GM13977 (cell line): ENCODE measurements at places on chromosomes 5 and 9.

GRCh38 chr5:66322786-66323528, 178.9 kb downstream of the SREK1 start:
- DNase-seq = no peak

GRCh38 chr9:133727277-133727875, 10.8 kb downstream of the SARDH start:
- DNase-seq = no peak

GRCh38 chr5:133523961-133524586, 88.3 kb downstream of the FSTL4 start:
- DNase-seq = no peak

GRCh38 chr5:180160789-180161188, 48.2 kb downstream of the RASGEF1C start:
- no peak for DNase-seq

- DNase-seq = no peak
These were observed 126.4 kb downstream of the GAPVD1 start for GRCh38 chr9:125387861-125388524.

DNA sequence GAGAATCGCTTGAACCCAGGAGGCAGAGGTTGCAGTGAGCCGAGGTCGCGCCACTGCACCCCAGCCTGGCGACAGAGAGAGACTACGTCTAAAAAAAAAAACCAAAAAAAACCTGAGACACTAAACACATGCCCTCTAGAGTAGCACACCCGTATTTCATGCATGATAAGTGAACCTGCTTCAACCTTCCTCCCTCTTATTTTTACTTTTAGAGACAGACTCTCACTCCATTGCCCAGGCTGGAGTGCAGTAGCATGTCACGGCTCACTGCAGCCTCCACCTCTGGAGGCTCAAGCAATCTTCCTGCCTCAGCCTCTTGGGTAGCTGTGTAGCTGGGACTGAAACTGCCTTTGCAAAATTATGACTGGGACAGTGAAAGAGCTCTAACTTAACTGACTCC, 17.6 kb upstream of the NANS start:
- no peak for DNase-seq

GRCh38 chr5:95350631-95351030, 40.5 kb upstream of the FAM81B start:
- no peak for DNase-seq

DNA sequence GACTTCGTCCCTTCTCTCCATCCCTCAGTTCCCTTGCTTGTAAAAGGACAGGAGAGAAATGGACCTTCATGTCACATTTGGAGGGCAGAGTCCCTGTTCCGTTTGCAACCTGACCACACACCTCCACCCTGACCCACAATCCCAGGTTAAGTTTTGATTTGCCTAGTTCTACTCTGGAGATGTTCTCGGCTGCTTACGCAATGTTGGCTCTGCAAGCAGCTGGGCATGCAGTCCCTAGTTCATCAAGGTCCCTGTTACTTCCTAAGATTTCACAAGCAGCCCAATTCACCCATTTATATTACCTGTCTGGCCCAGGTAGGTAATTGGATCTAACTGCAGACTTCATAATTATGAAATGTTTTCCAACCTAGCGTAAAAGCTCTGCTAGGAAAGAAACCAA, 28.8 kb downstream of the SLIT3 start:
- DNase-seq = no peak

DNA sequence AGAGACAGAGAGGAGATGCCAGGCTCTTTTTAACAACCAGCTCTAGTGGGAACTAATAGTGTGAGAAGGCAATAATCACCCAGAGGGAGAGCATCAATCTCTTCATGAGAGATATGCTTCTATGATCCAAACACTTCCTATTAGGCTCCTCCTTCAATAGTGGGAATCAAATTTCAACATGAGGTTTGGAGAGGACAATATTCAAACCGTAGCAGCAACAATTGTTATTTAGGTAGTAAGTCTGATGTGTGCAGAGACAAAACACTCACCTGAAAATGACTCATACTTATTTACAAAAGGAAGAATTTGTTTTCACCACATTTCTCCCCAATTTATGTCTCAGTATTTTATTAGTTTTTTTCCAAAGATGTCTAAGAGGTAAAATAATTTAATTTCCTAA, 144.3 kb downstream of the ST8SIA4 start:
- no peak for DNase-seq

- no peak for DNase-seq
These were observed 209.1 kb downstream of the MAPKAP1 start for GRCh38 chr9:125497906-125498305.

- DNase-seq = no peak
These were observed 54.0 kb upstream of the TNC start for GRCh38 chr9:115171921-115172388.

DNA sequence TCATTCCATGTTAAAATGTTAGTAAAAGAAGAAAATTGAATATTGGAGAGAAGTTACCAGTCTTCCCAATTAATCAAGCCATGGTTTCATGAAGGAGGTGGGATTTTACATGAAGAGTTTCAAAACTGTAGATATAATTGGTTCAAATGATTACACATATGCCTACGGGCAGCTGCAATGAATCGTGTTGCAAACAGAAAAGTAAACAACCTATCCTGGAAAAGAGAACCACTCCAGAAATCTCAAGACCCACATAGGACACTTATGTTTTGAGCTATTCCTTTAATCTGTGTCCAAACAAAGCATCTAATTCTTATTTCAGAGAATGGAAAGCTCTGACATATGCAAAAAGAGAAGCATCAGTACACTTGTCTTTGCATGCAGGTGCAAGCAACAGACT, 340.2 kb downstream of the NDUFS4 start:
- DNase-seq = no peak

DNA sequence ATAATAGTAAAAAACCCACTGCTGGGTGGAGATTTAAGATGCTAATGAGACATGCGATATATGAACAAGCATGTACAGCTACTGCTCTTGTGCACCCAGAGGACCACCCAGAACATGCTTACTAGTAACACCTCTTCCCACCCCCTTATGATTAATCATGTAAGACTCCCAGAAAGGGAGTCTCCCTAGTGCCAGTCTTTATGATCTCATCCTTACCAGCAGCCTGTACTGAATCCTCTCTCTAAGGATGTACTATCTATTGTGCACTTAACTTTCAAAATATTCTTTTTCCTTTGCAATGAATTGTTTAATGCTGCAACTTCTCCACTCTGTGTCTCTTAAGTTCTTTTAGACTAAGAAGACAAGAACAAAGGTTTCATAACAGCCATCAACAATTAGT, 9.1 kb upstream of the MAT2B start:
- DNase-seq = no peak

DNA sequence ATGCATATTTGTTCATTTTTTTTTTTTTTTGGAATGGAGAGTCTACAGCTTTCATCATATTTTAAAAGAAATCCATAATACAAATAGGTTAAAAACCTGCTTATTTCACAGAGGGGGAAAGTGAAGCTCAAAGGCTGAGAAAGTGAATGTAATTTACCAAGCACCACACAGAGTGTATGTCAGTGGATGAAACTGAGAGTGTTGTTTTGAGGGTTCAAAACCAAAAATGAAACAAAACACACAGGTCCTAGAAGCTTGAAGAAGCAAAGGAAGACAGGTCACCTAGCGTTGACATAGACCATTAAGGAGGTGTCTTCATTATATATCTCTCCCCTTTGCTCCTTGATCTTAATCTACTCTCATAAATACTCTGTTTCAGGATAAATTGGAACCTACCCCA, 7.5 kb downstream of the NMUR2 start:
- DNase-seq = peak; percentile 17

DNA sequence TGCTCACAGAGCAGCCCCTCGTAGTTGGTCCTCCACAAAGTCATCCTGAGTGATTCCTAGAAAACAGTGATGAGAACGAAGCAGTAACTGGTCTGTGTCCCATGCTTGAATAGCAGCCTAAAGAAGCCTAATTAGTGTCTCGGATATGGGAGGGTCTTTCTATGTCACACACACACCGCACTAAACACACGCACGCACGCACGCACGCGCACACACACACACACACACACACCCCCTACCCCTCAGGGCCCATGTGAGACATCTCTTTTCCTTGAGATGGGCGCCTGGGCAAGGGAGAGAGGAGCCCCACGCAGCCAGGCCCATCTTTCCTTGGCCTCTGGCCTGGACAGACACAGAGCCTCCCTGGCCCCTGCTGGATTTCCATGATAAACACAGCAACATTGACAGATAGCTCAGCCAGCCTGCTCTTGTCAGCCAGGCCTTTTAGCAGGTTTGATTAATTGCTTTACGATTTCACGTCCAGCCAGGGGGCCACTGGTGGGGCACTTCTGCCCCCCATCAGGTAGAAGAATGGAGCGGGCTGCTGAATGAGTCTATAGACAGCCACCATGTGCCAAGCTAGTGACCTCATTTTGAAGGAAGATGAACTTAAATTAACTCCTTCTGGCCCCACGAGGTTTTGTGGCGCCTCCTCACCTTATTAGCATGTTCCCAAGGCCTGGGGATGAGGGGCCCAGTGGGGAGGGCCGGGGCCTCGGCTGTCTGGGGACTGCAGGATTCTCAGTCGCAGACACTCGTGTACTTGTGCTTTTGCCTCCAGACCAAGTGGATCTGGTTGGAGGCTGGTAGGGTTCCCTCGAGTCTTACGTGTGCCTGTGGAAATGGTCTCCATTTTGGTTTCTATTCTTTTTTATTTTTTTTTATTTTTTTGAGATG, 36.2 kb upstream of the PRDM12 start:
- no peak for DNase-seq

DNA sequence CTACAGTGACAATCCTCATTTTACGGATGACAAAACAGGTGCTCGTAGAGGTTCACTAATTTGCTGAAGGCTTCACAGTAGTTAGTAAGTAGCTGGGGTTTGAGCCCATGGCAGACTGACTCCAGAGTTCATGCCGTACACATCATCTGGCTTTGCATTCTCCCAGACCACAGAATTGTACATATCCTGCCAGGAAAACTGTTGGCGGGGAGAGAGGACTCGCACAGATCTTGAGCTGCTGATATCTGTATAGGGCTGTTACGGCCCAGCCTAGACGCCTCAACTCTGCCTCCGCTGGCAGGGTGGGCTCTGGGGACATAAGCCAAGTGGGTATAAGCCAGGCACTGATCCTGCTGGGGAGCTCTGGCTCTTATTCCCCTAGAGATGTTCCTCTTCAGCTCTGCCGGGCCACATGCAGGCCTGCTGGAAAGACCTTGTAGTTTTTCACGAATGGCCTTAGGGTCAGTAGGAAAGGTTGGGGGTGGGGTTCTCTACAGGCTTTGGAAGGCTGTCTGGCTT, 16.3 kb downstream of the LARP1 start:
- no peak for DNase-seq

DNA sequence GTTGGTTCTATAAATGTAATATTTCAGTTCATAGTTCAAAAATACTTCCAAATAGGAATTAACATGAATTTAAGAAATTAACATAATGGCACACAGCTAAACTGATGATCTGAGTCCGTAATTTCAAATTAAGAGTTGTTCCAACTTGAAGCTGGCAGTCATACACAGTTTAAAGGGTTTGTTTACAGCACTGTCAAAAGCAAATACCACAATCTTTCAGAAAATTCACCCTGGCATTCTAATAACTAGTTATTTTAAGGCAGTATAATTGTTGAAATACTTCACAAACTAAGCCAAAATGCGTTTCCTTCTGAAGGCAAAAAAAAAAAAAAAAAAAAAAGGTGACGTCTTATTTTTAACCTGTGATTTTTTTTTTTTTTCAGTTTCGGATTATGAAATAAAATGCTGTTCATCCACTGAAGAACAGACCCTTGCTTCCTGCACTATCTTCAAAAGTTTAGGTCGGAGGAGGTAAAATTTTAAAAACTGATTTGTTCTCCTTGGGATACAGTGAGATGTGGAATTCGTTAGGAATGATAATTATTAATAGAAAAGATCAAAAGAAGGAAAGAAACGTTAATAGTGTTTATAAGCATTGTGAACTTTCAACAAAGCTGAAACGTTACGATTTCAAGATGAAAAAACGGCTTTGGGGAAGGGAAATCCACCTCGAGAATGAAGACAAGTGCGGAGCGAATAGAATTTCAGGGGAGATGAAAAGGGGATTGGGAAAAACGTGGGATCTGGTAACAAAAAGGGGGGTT, 850 bp downstream of the IL6ST start:
- no peak for DNase-seq

DNA sequence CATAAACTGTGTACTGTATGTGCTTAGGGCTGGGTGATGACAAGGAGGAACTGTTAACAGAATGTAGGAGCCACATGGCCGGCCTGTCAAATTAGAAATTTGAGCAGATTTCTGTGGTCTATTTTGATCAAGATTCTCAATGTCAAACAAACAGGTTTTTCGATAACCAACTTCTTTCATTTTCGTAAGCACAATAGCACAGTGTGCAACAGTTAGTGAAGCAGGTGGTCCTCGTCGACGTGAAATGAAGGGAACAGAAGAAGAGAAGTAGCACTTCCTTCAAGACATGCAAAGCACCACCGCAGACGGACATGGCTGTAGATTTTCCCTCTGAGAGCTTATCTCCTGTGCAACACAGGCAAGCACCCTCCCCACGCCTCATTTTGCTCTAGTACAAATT, 252.1 kb downstream of the CRB2 start:
- peak; percentile 52 for DNase-seq

DNA sequence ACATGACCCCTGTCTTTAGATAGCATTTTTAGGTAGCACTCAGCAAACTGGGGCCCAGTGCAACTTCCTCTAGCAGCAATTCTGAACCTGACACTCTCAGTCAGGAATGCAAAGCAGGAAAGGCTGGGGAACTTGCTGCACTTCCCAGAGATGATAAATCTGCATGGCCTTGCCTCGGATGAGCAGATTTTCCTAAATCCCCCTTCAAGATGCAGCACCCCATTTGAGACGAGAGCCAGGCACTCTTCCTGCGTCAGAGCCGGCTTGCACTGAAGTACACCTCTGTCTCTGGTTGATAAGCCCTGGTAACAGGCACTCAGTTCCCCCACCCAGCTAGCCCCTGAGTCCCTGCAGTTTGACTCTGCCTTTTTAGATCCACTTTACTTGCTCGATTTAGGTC, 296.7 kb upstream of the PANK3 start:
- no peak for DNase-seq

DNA sequence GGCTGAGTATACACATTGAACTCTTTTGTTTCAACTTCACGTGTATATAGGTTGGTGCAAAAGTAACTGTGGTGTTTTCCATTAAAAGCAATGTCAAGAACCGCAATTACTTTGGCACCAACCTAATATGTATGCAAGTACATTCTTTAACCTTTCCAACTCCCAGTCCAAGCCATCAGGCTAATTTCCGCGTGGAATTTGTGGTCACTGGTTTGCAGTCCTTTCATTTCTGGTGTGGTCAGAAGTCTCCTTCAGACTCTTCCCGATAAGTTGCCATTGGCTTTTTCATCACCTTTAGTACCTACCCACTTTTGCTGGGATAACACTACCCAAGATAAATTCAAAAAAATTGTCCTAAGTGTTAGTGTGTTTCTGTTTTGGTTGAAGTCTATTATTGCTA, 84.0 kb downstream of the RGS3 start:
- no peak for DNase-seq

DNA sequence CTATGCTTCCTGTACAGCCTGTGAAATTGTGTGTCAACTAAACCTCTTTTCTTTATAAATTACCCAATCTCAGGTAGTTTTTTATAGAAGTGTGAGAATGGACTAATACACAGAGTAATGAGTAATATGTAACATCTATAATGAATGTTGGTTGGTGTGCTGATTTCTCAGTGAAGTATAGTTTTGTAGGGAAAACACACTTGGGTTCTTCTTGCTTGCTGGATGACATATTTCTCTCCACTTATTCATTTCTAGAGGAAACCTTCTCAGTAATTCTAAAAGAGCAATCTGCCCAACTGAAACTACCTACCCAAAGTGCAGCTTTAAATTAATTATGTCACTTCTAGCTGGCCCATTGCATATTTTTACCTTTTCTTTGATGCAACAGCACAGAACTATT, 81.1 kb upstream of the RORB start:
- DNase-seq = no peak
